Astrocyte of the spinal cord (primary cell): ENCODE measurements at places on chromosomes 13 and 19.
A peak's percentile ranks its signal among the peaks of the same experiment; 100 is the strongest.

- DNase-seq, result no peak
These were observed 120.7 kb downstream of the RXFP2 start for GRCh38 chr13:31860002-31860401.

DNA sequence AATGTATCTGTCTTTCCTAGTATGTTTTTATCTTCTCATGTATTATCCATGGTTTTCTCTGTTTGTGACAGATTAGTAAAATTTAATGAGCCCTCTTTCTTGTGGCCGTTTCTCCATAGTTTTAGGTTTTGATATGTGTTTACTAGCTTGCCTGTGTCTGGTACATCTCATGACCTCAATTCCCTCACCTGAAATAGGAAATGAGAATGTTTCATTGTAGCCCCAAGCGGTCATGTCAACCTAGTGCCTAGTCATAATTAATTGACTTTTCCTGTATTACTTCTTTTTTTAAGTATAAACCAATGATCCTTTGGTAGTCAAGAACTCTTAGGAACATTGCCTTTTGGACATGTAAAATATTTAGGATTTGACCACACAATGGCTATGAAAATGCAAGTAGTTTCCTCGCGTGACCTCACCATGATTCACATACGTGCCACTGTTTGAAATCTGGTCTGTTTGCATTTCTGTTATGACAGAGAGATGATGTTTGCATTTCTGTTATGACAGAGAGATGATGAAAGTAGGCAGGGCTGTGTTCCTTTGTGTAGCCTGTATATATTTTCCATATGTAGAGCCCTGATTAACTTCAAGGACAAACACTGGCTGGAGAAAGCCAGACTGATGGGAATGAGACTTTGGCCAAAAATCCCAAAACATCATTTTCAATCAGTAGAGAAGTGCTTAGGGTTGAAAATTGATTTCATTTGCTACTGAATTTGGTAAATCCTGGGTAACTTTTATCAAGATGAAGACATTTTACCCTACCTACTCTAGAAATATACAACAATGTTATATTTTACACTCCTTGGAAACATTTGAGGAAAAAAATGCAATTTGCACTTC is 104.8 kb downstream of the TNFRSF19 start:
- DNase-seq, result peak; percentile 89

GRCh38 chr13:54989418-54989817 is 1960.8 kb downstream of the OLFM4 start:
- no peak for DNase-seq

DNA sequence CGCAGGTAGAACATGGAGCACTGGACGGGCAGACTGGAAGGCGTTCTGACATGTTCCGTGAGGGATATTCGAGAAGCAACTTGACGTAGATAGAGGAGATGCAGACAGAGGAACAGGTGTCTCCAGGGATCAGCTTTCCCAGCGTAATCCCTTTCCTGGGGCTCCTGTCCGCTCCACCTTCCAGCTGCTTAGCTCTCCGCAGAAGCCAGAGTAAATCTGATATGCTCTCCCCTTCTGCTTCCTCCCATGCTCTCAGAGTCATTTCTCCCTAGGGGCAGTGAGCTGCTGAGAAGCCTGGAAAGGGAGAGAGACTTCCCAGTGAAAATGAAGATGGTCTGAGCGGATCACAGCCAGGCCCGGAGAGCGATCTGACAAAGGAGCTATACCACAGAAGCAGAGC is 23.0 kb upstream of the OLFM4 start:
- no peak for DNase-seq

GRCh38 chr13:41137951-41138350 is 5.3 kb upstream of the KBTBD6 start:
- DNase-seq, result peak; percentile 56

- peak; percentile 69 for DNase-seq
These were observed 260.8 kb downstream of the DNAJC15 start for GRCh38 chr13:43284162-43284561.

DNA sequence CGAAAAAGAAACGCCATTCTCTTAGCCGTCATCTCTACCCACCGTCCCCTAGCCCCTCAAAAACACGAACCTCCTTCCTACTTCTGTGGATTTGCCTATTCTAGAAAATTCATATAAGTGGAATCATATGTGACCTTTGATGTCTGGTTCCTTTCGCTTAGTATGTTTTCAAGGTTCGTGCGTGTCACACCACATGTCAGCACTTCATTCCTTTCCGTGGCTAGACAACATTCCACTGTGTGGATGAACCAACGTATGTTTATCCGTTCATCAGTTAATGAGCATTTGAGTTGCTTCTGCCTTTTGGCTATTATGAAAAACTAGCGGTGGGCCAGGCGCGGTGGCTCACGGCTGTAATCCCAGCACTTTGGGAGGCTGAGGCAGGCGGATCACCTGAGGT is 14.0 kb upstream of the PPP1R12C start:
- DNase-seq, result no peak

- DNase-seq, result no peak
These were observed 64.0 kb downstream of the ANKRD10 start for GRCh38 chr13:110850840-110851239.

GRCh38 chr19:44141191-44142058 is at the start of gene ZNF234:
Gene ZNF234 (plus strand): TSS chr19:44141554. CDS start chr19:44144633, 3,079 bp downstream.
- peak; percentile 81 for DNase-seq

- no peak for DNase-seq
These were observed 1142.4 kb downstream of the SLITRK1 start for GRCh38 chr13:82739881-82740280.

GRCh38 chr13:41995946-41996345 is 35.0 kb upstream of the VWA8 start:
- peak; percentile 43 for DNase-seq

- DNase-seq, result peak; percentile 6
These were observed 2.9 kb upstream of the PCDH8 start for GRCh38 chr13:52851137-52851962.

DNA sequence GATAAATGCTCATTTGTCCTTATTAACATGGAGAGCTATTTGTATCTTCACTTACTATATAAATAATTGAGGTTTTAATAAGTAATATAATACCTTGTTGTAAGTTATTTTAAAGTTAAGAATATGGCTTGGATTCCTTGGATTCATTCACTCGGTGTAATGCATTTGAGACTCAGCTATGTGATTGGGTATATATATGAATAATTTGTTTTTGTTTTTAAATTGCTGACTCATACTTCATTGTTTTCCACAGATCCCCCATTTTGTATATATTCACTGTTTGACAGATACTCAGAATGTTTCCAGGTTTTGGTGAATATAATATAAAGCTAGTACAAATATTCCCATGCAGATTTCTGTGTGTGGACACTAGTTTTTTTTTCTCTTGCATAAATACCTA is 6.8 kb upstream of the CEACAM18 start:
- no peak for DNase-seq

GRCh38 chr19:6125571-6125989 is 9.9 kb upstream of the ACSBG2 start:
- peak; percentile 70 for DNase-seq

DNA sequence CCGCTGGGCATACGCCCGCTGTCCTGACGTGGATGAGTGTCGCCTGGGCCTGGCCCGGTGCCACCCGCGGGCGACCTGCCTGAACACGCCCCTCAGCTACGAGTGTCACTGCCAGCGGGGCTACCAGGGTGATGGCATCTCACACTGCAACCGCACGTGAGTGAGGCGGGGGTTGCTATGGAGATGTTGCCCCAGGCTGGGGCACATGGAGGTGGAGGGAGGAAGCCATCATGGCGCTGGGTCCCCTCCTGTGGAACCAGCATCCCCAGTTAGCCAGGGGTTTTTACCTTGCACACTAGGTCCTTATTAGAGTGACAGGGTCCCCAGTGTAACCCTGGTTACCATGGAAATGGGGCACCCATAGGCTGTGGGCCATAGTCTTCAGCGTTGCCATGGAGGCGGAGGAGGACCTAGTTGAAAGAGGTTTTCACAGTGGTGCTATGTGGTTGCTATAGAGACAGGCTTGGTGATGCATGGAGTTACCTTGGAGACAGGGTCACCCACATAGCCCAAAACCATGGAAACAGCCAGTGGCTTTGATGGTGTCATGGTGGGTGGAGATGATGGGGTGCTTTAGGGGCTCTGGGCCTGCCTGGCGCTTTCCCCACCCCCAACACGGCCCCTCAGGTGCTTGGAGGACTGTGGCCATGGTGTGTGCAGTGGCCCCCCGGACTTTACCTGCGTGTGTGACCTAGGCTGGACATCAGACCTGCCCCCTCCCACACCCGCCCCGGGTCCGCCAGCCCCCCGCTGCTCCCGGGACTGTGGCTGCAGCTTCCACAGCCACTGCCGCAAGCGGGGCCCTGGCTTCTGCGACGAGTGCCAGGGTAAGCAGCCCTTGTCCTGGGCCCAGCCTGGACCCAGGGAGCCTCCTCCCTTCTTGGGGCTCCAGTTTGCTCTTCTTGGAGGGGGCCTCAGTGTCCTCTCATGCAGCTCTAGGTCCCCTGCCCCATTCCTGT is 27.1 kb downstream of the MEGF8 start:
- DNase-seq, result peak; percentile 11

DNA sequence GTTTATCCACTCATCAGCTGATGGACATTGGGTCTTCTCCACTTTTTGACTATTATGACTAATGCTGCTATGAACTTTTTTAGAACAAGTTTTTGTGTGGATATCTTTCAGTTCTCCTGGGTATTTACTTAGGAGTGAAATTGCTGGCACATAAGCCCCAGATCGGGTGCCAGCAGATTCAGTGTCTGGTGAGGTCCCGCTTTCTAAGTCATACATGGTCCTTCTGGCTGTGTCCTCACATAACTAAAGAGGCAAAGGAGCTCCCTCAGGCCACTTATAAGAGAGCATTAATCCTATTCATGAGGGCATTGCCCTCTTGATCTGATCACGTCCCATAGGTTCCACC is 600 bp upstream of the ZNF226 start:
- DNase-seq, result no peak

- DNase-seq, result no peak
These were observed 11.3 kb downstream of the DDX39A start for GRCh38 chr19:14407605-14408484.

DNA sequence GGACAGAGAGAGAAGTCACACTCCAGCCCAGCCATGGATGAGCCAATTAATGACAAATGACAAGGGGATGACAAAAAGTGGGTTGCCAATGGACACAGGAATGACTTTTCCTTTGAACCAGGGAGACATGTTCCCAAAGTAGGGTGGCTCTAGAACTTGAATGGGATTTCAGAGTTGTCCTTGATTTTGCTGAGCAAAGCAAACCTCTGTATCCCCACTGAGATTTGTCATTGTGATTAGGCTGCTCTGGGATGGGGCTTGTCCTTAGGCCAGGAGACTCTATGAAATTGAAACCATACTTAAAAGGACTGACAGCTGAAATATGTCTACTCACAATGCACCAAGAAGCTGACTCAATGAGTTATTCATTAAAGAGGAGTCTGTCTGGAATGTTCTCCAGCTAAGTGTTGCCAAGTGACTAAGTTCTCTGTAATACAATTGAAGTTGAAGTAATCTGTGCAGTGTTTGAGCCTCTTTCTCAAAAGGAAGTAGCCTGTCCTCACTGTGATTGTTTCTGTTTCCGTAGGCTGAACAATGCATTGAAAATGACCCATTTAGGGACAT is 69.0 kb upstream of the PCDH9 start:
- DNase-seq, result peak; percentile 91

DNA sequence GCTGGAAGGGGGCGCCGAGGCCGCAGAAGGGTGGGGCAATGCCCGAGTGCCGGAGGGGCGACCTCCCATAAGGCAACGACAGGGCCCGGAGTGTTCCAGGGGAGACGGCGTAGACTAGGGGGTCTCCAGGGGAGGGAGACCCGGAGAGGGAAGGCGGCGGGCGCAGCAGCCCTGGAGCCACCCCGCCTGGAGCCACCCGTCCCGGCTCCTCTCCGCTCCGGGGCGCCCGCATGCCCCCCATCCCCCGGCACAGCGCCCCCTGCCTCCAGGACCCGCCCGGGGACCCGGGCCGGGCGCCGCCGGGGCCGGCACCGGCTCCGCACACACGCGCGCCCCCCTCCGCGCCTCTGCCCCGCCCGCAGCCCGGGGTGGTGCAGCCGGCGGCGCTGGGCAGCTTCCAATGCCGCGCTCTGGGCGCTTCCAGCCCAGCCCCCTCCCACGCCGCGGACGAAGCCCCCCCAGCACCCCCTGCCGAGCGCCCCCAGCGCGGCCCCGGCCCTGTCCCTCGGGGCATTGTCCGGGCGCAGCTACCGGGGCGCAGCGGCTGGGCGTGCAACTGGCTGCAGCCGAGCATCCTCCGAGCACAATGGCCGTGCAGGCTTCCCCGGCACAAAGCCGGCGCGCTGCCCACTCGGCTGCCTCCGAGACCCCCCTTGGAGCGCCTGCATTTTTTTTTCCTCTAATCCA is 519 bp downstream of the PTPRS start:
- no peak for DNase-seq

DNA sequence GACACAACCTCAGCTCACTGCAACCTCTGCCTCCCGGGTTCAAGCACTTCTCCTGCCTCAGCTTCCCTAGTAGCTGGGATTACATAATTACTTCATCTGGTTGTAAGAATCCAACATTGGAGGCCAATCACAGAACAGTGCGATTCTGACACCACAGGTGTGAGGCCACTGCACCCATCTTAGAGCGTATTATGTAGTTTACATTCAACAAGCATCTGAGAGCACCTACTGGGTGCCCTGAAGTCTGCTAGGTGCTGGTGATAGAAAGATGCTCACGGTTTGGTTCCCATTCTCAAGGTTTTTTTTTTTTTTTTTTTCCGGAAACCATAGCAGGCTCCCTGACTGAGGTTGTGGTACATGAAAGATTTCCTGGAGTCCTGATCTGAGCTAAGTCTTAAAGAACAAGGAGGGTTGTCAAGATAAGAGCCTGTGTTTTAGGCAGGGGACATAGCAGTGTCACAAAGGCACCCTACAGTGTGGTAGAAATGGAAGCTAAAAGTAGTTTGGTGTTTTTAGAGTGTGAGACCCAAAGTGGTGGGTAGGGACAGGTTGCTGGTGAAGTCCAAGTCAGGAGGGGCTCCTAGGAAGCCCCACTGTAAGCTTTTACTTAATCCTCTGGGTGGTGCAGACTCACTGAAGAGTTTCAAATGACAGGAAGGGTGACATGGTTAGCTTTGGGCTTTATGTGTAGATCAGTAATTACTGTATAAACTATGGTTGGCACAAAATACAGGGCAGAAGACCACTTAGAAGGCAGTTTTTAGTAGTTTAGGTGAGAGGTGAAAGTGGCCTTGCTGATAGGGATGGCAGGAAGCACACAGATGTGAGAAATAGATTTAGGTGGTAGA is 15.2 kb downstream of the SAE1 start:
- no peak for DNase-seq

DNA sequence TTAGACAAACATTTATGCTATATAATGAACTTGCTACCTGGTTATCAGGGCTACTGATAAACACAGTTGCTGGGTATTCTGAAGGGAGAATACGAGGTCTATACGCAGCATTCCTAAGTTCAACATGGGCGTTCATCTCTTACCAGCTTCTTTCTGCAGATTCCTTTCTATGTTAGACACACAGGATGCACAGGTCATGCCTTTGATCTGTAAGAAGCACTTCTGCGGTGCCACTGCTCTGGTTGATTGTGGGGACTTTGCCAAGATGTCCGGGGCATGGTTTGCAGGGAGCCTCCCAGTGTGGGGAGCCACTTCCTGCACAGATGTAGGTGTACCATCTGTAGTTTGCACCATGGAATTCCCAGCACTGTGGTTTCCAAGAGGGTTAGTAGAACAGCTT is 40.9 kb downstream of the ATP7B start:
- DNase-seq, result no peak

- no peak for DNase-seq
These were observed 13.3 kb downstream of the VSTM2B start for GRCh38 chr19:29539131-29539530.
